ELF-1 (cell line): ENCODE measurements at places on chromosomes 13 and 19.
A peak's percentile ranks its signal among the peaks of the same experiment; 100 is the strongest.

- no peak for DNase-seq
Measured at GRCh38 chr19:51029718-51030117, 3.3 kb upstream of the KLK11 start.

GRCh38 chr13:91346850-91347201 is 661 bp upstream of the MIR17HG start:
- DNase-seq: no peak

- no peak for DNase-seq
Measured at GRCh38 chr19:33472691-33473652, 48.6 kb downstream of the PEPD start.

DNA sequence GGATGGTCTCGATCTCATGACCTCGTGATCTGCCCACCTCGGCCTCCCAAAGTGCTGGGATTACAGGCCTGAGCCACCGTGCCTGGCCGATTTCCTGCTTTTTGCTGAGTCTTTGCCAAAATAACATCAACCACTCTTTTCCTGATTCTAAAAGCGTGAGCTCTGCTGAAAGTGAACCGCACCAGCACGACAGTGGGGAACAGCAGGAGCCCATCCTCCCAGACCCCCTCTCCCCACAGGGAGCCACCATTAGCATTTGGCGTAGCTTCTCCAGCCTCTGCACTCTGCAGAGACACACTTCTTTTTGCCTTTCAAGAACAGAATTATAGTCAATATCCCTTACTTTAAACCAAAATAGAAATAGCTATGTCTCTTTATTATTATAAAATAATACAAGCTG is 41.3 kb downstream of the MYH14 start:
- DNase-seq: peak; percentile 36

DNA sequence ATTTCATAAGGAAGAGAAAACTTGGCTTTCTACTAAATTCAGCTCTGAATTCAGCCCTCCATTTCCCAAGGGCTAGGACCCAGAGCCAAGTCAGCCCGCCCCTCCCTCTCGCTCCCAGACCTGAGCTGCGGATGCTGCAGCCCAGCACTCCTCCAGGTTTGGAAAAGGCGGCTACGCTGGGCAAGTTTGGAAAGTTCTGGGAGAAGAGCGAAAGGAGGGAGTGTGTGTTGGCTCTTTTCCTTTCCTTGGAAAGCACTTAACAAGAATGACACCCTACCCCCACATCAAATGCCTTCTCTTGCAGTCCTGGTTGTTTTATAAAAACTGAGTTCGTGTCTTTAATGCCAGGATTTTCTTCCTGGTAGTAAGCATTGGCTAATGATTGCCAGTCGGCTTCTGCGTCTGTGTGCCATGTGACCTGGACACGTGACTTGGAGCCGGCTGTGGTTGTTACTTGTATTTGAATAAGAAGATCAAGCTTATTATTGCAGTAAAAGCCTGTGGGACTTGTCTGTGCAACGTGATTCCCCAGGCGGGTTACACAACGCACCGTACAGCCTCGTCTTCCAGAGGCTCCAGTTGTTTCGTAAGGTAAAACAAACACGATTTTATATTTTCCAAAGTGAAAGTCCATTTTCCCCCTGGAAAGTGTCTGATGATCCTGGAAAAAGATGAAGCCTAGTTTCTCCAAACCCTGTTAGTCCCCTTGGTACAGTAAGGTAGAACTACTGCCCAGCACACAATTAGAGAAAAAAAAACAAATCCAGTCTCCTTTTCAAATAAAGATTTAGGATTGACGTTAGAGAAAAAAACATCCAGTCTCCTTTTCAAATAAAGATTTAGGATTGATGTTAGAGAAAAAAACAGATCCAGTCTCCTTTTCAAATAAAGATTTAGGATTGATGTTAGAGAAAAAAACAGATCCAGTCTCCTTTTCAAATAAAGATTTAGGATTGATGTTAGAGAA is 26.8 kb upstream of the UBE2L5 start:
- DNase-seq: peak; percentile 79

- no peak for DNase-seq
Measured at GRCh38 chr13:89869312-89869711, 1478.2 kb upstream of the MIR17HG start.

DNA sequence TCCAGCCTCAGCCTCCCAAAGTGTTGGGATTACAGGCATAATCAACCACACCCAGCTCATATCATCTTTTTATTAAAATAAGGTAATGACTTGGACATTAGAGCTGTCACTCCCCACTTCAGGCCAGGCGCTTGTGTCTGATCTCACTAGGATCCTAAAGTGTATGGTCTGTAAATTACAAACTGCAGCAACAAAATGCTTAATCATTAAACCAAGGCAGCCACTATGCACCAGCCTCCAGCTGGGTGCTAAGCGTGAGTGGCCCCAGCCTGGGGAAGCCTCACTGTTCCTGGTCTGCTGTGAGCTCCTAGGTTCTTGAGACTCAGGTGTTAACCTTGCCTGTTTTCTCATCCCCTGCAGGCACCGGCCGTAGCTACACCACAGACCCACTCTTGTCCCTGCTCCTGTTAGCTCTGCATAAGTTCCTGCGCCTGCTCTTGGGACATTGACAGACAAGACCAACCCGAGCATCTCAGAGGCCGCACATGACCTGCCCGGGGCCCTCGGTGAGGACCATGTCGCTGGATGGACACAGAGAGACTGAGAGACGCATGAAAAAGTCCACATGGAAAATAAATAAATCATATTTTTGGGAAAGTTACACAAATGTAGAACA is 37.8 kb downstream of the VSTM2B start:
- DNase-seq: no peak

DNA sequence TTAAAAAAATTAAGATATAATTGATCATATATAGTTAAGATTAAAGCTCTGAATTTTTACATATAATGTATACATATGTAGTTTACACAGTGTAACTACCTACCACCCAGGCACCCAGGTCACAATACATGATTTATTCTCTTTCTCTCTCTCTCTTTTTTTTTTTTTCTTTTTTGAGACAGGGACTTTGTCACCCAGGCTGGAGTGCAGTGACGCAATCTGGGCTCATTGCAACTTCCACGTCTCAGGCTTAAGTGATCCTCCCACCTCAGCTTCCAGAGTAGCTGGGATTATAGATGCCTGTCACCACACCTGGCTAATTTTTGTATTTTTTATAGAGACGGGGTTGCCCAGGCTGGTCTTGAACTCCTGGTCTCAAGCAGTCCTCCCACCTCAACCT is 18.8 kb upstream of the CLASRP start:
- DNase-seq: no peak

- no peak for DNase-seq
Measured at GRCh38 chr13:69956349-69956748, 151.3 kb upstream of the ATXN8OS start.

DNA sequence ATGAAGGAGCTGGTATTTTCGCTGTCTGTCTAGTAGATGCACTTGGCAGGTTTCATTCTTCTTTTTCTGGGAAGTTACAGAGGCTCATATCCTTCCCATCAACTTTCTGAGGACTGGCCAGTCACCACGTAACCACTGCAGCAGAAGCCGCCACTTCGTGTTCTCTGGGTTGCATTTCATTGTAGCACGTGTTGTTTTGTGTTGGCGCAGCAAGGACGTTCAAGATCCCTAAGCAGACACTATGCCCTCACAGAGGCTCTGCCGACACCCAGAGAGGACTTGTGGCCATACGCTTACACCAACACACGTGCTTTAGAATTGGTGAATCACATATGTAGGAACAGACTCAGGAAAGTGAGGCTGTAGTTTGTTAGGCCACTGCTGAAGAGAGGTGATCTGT is 42.2 kb upstream of the TEX29 start:
- no peak for DNase-seq

GRCh38 chr19:35935911-35936737 is at the start of gene LRFN3:
TSS of gene LRFN3 (plus strand) at chr19:35936374. CDS start at chr19:35939426, 3,052 bp downstream.
- peak; percentile 65 for DNase-seq

DNA sequence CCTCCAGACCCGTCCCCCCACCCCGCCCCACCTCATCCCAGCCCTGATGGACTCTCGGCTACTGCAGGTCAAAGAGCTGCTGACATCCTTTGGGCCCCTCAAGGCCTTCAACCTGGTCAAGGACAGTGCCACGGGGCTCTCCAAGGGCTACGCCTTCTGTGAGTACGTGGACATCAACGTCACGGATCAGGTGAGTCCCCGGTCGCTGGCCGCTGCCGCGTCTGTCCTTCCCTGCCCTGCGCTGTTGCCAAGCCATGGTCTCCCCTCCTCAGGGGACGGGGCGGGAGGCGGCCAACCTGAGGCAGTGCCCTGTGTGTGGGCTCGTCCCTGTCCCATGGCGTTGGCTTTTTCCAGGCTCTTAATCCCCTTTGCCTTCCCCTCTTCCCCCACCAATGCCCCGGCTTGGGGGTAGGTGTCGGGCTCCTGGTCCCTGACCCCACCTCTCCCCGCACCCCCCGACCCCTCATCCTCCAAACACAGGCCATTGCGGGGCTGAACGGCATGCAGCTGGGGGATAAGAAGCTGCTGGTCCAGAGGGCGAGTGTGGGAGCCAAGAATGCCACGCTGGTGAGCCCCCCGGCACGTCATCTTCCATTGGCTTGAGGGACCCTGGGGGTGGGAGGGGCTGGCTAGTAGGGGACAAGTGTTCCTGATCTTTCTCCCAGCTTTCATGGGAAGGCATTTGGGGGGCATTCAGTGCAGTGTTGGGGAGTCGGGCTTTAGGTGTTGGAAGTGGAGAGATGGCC is 6.2 kb upstream of the EPN1 start:
- no peak for DNase-seq

DNA sequence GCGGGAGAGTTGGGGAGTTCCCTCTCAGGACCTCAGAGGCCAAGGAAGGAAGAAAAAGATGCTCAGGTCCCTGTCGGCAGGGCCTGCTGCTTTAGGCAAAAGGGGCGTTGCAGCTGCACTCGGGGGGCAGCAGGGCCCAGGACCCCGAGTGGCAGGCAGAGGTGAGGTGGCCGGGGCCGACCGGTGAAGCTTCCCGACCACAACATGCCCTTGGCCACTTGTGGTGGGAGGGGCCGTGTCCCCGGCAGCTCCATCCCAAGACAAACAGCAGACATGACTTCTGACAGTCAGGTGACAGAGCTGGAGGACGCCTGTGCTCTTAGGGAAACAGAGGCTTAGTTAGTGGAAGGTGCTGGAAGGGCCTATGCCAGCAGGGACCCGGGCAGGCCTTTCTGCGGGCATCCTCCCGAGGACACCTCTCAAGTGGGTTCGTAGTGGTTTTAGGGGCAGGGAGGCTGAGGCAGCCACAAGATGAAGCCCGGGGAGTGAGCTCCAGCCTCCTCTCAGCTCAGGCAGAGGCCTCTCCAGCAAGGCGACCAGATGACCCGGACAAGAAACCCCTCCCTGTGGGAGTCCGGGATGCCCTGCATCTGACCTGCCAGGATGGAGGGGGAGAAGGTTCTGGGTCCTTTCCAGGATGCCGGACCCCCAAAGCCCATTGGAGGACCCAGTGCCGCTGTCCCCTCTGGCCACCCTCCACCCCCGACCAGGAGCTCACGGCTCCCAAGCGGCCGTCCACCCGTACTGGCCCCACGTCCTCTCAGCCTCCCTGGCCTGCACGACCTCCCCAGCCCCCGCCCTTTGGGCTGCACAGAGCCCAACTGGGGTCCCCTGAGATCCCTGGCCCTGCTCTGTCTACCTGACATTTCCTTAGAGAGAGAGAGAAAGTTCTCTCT is 24.2 kb downstream of the BTBD2 start:
- no peak for DNase-seq

GRCh38 chr13:60798503-60798902 is 401.5 kb downstream of the TDRD3 start:
- no peak for DNase-seq

DNA sequence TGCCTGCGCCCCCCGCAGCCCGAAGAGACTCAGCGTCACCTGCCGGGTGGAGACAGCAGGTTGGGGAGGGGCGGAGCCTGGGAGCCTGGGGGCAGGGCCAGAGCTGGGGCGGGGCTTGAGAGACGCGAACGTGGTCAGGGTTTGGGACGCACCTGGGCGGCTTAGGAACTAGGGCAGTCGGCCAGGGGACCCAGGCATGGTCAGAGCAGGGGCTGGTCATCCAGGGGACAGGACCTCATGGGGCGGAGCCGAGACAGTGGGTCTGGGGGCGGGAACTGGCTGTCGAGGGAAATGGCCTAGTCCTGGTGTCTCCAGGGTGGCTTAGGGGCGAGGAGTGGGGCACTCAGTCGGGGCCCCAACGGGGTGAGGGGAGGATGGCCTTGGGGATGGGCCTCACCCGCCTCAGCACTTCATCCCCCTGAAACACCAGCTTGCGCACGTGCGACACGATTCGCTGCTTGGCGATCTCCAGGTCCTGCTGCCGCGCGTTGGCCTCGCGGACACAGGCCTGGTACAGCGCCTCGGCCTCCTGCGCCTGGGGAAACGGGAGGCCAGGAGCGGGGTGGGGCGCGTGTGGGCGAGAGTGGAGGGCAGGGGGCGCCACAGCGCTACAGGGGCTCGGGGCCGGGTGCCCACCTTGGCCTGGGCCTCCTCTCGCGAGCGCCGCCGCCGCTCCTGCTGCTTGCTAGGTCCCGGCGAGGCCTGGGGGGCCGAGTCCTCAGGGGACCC is 5.8 kb downstream of the GMIP start:
- DNase-seq: peak; percentile 42

GRCh38 chr13:40786568-40786996 is 2.8 kb upstream of the SLC25A15 start:
- DNase-seq: no peak

DNA sequence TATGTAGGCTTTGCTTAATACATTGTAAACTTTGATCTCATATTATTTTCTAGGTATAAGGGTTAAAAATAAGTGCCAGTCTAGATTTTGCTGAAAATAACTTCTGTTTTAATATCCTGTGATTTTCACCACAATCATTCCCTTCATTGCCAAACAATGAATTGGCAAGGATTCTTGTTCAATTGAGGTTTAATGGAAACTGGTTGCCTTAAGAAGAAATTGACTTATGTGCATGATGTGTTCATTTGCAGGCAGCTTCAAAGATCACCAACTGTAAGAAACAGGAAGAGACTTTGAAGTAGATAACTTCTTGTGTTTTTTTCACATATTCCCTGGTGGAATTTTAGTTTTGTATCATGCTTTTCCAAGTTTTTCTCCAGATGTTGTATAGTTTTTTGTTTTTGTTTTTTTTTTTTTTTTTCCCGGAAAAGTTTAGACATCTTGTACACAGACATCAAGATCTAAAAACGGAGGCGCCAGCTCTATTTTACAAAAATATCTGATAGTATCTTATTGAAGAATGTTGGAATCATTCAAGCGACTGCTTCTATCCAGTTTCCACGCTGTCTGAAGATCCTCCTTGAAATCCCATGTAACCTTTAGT is 108.3 kb downstream of the POSTN start:
- no peak for DNase-seq

DNA sequence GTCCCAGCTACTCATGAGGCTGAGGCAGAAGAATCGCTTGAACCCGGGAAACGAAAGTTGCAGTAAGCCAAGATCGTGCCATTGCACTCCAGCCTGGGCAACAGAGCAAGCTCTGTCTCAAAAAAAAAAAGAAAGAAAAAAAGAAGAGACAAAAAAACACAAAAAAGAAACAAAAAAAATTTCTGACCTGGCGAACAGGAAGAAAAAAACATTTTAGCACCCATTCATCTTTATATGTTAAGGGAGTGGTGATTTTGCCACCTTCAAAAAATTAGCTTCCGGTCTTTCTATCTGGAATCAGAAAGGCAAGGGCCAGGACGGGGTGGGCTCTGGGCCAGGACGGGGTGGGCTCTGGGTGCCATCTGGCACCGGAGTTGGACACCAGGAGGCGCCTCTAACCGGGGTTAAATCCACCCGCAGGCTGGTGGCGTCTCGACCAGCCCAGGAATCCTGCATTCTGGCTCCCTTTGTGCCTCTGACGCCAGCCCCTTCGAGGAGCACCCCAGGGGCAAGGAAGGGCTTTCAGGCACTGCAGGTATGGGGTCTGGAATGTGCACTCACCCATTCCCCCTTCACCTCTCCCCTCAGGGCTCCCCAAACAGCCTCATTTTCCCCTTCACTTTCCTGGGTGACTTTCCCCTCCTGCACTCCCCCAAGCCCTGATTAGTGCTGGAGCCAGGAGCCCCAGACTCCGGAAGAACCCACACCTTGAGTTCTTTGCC is 10.4 kb upstream of the ZSWIM4 start:
- DNase-seq: peak; percentile 91
